SJCRH30 (cell line): ENCODE measurements at places on chromosomes 1 and 21. TPM values are rescaled to one million over a fixed set of nuclear protein-coding genes. Genes with fewer than 3 reads are reported as not detected.

GRCh38 chr1:97123717-97124431, 402.3 kb downstream of the PTBP2 start:
- H3K36me3 ChIP-seq: no peaks in the 10 kb centered on the region
- no peak overlapping the region for H3K27ac ChIP-seq
- H3K4me1 ChIP-seq: no peaks in the 10 kb centered on the region
- H3K27me3 ChIP-seq: no peaks in the 10 kb centered on the region
- no peak overlapping the region for H3K4me3 ChIP-seq

GRCh38 chr1:116268211-116268610, 104.8 kb upstream of the ATP1A1 start:
- peak; percentile 27 for DNase-seq
- peaks cover 9% of the 10 kb centered on the region for H3K4me1 ChIP-seq
- H3K27me3 ChIP-seq: no peaks in the 10 kb centered on the region
- no peak overlapping the region for H3K4me3 ChIP-seq
- H3K27ac ChIP-seq: no peak overlapping the region

- H3K27ac ChIP-seq: no peak overlapping the region
- DNase-seq: no peak
- H3K36me3 ChIP-seq: peaks cover 50% of the 10 kb centered on the region
- no peaks in the 10 kb centered on the region for H3K4me1 ChIP-seq
- no peaks in the 10 kb centered on the region for H3K27me3 ChIP-seq
- no peak overlapping the region for H3K4me3 ChIP-seq
Measured at GRCh38 chr21:33256019-33256418, 10.1 kb upstream of the IL10RB start.

Gene GJB5
- total RNA-seq: not detected in 2 replicates

GRCh38 chr1:48194801-48195200, 27.7 kb upstream of the SLC5A9 start:
- H3K27me3 ChIP-seq: peaks cover 3% of the 10 kb centered on the region; the same call in 1 of the 2 replicates
- no peak overlapping the region for H3K4me3 ChIP-seq
- DNase-seq: no peak
- no peak overlapping the region for H3K27ac ChIP-seq
